ENCODE measurements at places on chromosomes 3 and 15. TPM values are rescaled to one million over a fixed set of nuclear protein-coding genes. Genes with fewer than 3 reads are reported as not detected.

GRCh38 chr15:71893691-71894090 is 83.3 kb downstream of the NR2E3 start:
- no peak for DNase-seq

DNA sequence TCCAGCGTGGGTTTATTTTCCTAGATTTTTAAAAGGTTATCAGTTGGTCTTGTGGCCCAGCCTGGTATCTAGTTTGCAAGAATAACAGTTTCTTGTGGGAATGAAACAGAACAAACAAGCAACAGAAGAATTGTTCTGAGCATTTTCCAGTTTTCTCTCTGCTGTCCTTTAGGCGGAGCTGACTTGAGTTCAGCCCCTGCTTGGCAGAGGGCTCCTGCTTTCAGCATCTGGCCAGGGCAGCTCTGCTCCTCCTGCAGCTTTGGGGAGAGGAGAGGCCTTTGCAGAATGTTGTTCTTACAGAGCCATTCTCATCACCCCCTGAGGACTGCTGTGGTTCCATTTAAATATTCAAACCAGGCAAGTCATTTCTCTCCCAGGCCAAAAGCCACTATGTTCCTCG is 117.7 kb downstream of the ALDH1A2 start:
- no peak for DNase-seq

Gene CCRL2
- total RNA-seq = not detected

GRCh38 chr3:168394439-168394838 is 298.7 kb upstream of the GOLIM4 start:
- DNase-seq = no peak

Gene FBXL22
- total RNA-seq = 3.9 TPM

Gene MKRN2OS
- total RNA-seq = not detected

GRCh38 chr3:157354254-157354653 is 82.4 kb upstream of the PTX3 start:
- DNase-seq = no peak

- no peak for DNase-seq
Measured at GRCh38 chr3:196774848-196775422, 35.3 kb downstream of the PAK2 start.

DNA sequence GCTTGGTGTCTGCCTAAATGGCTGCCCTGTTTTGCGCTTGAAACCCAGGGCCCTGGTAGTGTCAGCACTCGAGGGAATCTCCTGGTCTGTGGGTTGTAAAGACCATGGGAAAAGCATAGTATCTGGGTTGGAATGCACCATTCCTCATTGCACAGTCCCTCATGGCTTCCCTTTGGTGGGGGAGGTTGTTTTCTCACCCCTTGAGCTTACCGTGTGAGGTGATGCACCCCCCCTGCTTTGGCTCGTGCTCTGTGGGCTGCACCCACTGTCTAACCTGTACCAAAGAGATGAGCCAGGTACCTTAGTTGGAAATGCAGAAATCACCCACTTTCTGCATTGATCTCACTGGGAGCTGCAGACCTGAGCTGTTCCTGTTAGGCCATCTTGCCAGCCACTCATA is 104.7 kb downstream of the MBNL1 start:
- DNase-seq = no peak

DNA sequence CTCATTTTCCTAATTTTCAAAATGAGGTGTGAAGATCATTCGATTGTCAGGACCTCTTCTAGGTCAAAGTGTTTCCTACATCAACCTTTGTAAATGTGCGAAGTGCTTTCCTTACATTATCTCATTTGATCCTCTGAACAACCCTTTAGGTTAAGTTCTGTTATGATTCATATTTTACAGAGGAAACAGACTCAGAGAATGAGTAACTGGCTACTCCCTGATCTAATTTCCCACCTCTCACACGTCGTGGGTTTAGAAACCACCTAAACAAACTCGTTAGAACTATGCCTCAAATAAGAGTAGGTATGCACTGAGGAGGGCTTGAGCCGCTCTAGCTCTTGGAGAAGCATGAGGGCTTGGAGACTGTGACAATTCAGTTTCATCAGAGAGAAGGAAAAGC is 148.6 kb downstream of the CD47 start:
- DNase-seq = no peak

DNA sequence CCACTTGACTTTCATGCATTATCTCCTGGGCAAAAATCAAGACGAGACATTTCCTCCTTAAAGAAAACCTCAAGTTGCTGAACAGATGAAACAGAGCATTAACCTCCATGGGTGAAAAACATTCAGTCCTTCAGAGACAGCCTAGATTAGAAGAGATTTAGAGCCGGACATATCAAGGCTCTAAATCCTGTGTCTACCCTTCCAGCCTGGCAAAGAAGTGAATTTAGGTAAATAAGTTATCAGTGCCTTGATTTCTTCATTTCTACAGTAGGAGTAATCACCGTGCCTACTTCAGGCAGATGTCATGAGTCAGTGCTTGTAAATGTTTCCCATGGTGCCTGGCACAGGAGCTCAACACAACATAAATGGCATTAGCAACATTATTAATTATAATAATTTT is 159.3 kb upstream of the PRICKLE2 start:
- no peak for DNase-seq

- no peak for DNase-seq
Measured at GRCh38 chr3:8464668-8465067, 37.0 kb upstream of the LMCD1 start.

- no peak for DNase-seq
Measured at GRCh38 chr3:143901105-143901504, 52.8 kb upstream of the SLC9A9 start.

GRCh38 chr3:186217820-186218164 is 108.9 kb upstream of the ETV5 start:
- no peak for DNase-seq

Data from chondrocyte (in vitro differentiated cells).